HCEC 1CT (cell line): ENCODE measurements at places on chromosomes 3 and 15.

DNA sequence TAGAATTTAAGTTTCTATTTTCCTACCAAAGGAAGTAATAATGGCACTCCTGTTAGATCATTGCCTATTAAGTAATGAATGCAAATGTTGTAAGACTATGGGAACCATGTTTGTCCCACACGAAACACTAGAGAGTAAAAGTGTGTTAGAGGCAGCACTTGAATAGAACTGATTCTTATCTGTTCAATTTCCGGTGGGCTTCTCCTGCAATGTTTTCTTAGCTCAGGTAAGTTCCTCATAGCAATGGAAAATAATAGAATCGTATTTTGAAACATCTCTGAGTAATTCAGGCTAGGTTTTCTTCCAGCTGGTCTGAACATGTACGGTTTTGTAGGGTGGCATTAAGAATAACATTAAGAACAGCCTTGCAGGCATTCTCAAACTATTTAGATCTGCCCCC is 145.3 kb upstream of the LIPC start:
- DNase-seq: no peak

- DNase-seq: no peak
Observed at GRCh38 chr3:101778385-101779046, 495 bp upstream of the NXPE3 start.

DNA sequence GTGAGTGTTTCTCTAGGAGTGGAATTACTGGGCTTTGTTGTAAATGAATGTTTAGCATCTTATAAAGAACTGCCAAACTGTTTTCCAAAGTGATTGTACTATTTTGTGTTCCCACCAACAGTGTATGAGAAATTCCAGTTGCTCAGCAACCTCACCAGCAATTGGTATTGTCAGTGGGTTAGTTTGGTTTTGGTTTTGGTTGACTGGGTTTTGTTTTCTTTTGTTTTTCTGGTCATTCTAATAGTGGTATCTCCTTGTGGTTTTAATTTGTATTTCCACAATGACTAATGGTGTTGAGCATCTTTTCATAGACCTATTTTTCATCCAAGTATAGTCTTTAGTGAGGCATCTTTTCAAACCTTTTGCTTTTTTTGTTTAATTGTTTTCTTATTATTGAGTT is 27.1 kb downstream of the FILIP1L start:
- peak; percentile 61 for DNase-seq

DNA sequence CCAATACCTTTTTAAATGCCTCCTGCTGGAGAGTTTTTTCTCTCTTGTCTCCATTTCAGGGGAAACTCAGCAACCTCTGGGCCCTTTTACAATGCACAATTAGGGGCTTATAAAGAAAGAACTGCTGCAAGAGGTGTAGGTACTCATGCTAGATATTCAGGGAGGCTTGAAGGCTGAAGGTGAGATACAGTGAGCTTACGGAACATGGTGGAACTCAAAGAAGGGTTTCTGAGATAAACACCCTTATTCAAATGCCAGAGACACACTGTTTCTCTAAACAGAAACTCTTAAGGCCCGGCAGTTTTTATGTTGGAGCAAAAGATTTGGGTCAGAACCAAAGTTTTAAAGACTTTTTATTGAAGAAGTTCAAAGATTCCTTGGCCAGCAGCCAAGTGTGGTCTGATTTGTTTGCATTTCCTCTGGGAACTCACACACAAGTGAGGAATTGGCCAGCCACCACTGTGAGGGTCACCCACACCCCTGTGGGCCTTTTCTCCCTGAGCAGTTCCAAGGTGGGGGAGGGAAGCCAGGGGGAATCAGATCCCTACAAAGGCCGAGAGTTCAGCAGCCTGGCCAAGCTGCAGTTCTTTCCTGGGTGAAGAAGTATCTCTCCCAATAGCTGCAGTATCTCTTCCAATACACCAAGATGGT is 47.8 kb downstream of the TNFAIP8L3 start:
- no peak for DNase-seq

- DNase-seq: no peak
Observed at GRCh38 chr3:41684797-41685735, 276.8 kb downstream of the ULK4 start.

GRCh38 chr3:53198256-53198977 is 37.4 kb downstream of the PRKCD start:
- no peak for DNase-seq

- DNase-seq: no peak
Observed at GRCh38 chr3:53939813-53940212, 48.2 kb upstream of the SELENOK start.

DNA sequence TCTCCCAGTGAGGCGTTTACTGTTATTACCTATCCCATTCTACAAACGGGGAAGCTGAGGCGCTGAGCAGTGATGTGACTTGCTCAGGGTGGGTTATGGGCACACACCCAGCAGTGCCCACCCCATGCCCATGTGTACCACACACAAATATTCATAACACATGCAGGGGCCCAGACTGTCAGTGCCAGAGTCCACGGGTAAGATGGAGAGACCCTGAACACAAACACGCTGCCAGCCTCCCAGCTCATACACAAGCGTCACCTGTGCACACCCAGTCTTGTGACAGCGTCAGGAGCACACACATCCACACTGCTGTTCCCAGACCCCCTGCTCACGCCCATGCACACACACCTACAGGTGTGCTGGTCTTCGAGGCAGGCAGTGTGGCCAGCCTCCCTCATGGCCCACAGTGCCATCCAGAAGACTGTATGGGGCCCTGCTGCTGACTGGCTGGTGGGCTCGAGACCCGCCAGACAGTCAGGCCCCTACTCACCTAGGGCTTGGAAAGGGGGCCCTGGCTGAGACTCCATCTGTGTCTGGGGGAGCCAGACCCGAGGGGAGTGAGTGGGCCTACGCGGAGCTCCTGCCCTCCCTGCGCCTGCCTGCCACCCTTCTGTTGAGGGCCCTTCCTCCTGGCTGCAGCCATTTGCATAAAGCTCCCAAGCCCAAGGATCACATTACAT is 39.4 kb downstream of the DNAJB8 start:
- DNase-seq: no peak

- no peak for DNase-seq
Observed at GRCh38 chr3:128413003-128413370, 53.7 kb downstream of the DNAJB8 start.

DNA sequence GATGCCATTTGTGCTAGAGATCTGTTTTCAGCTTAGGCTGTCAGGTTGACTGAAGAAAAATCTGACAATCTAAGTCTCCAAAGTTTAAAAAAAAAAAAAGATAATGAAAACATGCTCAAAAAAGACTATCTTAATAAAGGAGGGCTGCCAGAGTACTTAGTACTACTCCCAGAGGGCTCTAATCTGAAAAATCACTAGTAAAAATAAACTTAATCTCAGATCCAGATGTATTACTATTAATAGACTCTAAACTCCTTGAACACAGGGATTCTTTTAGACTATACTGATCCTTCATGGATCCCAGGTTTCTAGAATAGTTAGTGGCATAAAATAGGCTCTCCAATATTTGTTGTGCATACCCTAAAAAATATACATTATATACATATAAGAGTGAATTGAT is 34.0 kb downstream of the TOPBP1 start:
- no peak for DNase-seq

DNA sequence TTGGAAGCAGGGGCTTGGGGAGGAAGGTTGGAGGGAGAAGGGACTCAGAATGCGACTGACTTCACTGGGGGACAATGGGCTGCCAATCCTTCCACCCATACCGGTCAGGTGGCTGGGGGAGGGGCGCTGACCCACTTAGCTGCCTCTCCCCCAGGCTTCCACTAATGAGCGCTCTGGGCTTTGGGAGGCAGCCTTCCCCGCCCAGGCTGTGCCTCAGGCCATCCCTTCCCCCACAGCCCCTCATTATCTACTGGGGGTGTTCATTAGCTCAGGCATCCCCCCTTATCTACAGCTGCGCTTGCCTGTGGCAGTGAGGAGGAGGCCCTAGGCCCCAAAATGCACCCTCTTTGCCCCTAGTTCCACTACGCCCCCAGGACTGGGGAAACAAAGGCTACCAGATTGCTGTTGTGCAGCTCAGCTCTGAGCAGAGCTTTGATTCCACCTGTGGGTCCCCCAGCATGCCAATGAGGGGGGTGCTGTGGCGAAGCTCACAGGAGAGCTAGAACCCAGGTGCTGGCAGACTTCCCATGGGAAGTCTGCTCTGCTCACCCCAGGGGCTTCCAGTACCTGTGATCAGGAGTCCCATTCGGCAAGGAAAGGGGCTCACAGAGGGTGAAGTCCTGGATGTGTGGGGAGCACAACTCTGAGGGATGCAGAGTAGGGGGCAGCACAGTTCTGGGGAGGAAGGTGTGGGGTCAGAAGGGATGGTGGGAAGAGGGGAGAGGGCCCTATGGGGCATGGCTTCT is 29.4 kb upstream of the SEMA3F start:
- no peak for DNase-seq

- DNase-seq: no peak
Observed at GRCh38 chr15:30042556-30042955, 40.2 kb upstream of the GOLGA8J start.

DNA sequence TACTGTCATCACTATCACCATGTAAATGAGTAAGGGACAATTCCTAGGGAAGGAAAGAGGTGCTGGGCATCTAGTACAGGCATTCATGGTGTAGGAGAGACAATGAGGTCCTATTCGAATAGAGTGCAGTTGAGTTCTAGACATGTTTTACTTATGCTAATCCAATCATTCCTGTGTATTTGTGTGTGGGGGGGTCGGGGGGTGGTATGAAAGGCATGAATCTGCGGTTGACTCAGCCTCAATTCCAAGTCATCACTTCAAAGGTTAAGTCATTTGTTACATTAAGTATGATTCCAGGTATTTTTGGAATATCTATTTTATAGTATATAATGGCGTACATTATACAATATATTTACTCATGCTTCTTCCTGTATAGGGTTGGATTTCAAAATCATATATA is 163.1 kb upstream of the GALNT15 start:
- peak; percentile 45 for DNase-seq

DNA sequence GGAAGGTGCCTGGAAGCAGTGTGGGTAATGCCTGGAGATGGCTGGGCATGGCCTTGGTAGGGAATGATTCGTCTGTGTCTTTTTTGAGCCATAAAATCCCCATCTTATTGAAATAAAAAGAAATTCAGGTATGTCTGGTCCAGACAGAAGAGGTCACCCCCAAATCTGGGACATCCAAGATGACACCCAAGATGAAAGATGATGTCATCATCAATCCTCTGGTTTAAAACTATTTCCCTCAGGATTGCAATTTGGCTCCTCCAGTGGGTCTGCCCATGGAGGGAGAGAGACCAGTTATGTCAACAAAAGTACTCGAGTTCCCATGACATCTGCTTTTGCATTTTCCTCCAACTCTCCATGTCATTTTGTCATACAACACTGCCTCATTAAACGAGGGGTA is 16.7 kb upstream of the CCR9 start:
- DNase-seq: no peak

- DNase-seq: no peak
Observed at GRCh38 chr15:63971427-63971805, 74.9 kb downstream of the DAPK2 start.

- DNase-seq: no peak
Observed at GRCh38 chr3:141356046-141356445, 12.3 kb upstream of the ZBTB38 start.

- DNase-seq: no peak
Observed at GRCh38 chr15:100769043-100769974, 110.3 kb upstream of the ALDH1A3 start.

- DNase-seq: no peak
Observed at GRCh38 chr3:129065016-129065719, 4.6 kb downstream of the GP9 start.

DNA sequence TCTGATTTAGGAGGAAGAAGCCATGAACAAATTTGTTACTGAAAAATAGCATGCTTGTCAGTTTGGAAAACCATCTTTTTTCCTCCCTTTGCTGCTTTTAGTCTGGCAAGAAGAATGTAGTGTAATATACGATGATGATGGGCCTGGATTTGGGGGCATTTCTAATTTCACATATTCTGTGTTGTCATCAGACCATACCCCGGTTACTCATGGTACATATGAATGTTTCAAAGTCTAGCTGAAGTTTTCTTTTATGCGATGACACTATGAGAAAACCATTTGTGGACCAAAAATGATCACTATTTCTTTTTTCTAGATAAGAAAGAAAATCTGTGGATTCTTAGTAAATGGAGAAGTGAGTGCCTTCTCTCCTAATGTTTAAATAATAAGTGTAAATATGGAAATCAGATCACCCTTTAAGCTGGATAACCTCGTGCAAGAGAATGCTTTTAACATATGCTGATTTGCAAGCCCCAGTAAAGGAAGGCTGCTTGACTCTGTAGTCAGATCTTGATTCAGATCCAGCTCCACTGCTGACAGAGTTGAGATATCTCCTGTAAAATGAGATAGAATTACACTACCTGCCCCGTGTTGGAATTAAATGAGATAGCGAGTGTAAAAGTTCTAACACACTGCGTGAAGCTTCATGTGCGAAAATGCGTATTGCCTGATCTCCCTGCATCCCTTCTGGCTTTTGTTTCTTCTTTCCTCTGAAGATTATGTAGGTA is 3.0 kb downstream of the MEF2A start:
- no peak for DNase-seq

- DNase-seq: no peak
Observed at GRCh38 chr3:1131166-1131565, 38.3 kb downstream of the CNTN6 start.

- no peak for DNase-seq
Observed at GRCh38 chr3:15164340-15164739, 41.7 kb upstream of the CAPN7 start.

- no peak for DNase-seq
Observed at GRCh38 chr15:46956881-46957280, 760.4 kb upstream of the SEMA6D start.

DNA sequence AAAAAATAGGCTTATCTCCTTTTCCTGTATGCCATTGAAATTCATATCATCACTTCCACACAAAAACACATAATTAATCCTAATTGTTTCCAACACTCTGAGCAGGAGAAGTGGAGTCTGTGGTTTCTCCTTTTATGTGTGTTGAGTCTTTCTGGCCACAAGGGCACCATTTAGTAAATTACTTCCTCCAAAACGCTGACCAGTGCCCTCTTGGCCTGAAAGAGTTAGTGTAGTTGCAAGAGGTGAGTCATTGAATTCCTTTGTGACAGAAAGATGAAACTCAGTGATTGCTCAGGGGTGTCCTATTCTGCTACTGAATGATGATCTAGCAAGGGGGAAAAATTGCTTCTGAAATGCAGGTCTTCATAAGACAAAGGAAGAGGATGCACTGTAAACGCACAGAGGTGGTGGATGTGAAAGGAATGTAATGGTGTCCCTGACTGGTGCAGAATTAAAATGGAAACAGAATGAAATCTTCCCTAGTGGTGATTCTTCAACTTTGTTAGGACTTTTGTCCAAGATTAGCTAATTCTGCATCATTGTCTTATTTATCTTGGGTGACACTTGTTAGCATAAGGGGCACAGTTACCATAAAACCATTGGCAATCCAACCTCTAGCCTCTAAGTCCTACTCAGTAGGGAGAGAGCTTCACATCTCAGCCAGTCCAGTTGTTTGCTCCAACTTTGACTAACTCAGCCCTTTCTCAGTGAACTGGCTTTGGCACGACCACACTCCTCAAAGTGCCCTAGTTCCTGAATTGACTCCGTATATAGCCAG is 208.4 kb upstream of the NANOGP8 start:
- DNase-seq: peak; percentile 93
